ENCODE measurements at places on chromosomes 5 and 9.

DNA sequence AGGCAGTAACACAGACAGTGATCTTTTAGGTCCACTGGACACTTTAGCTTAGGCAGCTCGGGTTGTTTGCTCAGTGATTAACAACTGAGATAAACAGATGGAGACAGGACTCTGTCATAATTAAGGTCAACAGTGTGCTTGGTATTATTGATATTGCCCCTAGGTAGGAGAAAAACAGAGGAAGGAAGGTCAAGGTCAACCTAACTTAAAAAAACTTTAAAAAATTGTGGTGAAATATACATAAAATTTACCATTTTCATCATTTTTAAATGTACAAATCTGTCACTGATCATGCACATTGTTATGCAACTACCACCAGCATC, 2.1 kb upstream of the HSPA4 start:
- DNase-seq = no peak

GRCh38 chr5:14850419-14851049, 21.0 kb downstream of the ANKH start:
- no peak for DNase-seq

- DNase-seq = no peak
These were observed 586.7 kb upstream of the TUSC1 start for GRCh38 chr9:26264709-26265601.

DNA sequence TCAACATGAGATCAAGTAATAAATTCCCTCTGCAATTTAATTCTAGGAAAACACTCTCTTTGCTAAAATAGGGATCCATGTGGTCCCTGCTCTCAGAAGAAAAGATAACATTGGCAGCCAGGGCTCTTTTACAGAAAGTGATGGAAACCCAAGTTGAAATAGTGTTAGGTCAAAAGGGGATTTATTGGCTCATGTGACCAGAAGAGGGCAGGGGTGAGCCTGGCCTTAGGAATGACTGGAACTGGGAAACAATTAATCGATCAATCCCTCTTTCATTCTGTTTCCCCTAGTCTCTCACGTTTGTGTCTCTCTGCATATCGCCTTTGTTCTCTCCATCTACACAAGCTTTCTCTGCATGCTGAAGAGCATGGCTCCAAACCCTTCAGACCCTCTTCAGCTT, 58.3 kb upstream of the ALDH1B1 start:
- DNase-seq = no peak

- DNase-seq = no peak
These were observed 48.2 kb downstream of the RXRA start for GRCh38 chr9:134374301-134375010.

- no peak for DNase-seq
These were observed 44.8 kb upstream of the RNF130 start for GRCh38 chr5:180116077-180116999.

GRCh38 chr9:136019041-136019680, 58.0 kb upstream of the UBAC1 start:
- DNase-seq = no peak

- no peak for DNase-seq
These were observed 39.9 kb downstream of the GDNF start for GRCh38 chr5:37799865-37800421.

DNA sequence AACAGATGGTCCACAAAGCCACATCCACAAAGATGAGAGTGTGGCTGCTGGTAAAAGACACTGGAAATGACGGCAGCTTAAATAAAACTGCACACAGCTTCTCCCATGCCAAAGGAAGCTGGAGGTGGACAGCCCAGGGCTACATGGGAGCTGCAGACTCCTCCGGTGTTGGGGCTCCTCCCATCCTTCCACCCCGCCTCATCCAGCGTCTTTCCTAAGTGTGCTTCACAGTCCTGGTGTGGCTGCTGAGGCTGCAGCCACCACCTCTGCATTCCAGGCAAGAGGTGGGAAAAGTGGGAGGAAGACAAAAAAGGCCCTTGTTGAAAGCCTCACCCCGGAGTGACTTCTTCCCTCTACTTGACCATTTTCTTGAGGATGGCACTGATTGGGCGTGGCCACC, 37.0 kb upstream of the IRX4 start:
- no peak for DNase-seq

DNA sequence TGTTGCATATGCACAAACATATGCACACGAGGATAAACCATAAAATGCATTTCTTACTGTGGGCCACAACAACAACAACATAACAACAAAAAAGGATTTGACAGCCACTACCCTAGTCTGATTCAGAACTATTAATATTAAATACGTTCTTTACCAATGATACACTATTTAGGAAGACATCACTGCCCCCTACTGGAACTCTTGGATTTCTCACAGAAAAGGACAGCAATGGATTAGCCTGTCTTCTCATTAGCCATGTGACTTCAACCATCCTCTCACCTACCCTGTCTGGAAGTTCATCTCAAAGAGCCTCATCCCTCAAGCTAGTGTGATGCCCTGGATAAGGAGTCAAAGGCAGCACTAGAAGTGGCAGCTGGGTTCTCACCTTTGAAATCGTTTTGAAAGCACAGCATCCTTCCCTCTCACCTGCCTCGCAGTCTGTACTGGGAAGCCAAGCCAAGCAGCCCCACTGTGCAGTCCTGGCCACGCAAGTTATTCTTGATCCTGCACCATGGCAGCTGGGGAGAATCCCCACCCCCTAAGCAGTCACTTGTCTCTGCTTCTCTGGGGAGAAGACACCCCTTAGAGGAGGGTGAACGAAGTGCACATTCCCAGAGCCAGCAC, 64.6 kb downstream of the SH3TC2 start:
- no peak for DNase-seq

GRCh38 chr9:134251296-134252069, 74.8 kb upstream of the RXRA start:
- DNase-seq = no peak

- no peak for DNase-seq
These were observed 9.9 kb upstream of the PCSK5 start for GRCh38 chr9:75880618-75881017.

GRCh38 chr9:90839183-90839728, 37.6 kb downstream of the SYK start:
- DNase-seq = no peak

GRCh38 chr5:78979909-78980308, 5.2 kb downstream of the ARSB start:
- no peak for DNase-seq

DNA sequence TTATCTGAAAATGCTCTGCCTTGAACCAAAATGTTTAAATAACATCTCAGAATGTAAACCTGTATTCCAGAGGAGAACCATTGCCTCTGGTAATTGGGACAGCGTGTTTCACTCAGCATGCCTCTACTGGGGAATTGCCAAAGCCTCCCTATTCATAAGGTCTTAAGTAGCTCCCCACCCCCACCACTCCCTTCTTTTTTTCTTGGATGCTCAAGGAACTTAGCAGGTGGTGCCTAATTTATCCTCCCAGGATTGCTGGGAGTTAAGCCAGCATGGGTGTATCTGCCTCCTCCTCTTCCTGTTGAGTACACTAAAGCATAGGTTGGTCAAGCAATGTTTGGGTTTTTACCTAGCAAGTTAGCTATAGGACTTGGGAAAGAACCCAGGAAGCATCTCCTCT, 220.2 kb downstream of the DMAC1 start:
- DNase-seq = no peak

- DNase-seq = no peak
These were observed 479.5 kb upstream of the PAPPA start for GRCh38 chr9:115674091-115674490.

DNA sequence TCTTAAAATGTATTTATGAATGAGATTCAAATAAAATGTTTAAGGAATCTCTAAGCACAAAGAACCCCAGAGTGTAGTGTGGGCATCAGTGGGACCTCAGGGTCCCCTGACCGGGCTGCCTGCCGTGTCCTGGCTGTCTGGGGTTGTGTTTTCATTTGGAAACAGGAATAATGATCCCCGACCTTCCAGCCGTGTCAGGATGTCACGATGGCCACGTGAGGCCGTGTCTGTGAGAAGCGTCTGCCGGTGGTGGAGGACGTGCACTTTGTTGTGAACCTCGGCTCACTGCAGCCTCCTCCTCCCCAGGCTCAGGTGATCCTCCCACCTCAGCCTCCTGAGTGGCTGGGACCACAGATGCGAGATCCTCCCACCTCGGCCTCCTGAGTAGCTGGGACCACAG, 4.3 kb downstream of the TRAF2 start:
- DNase-seq = no peak

GRCh38 chr5:10502578-10502977, 60.9 kb downstream of the ROPN1L start:
- DNase-seq = no peak

- DNase-seq = no peak
These were observed 10.9 kb downstream of the SHOC1 start for GRCh38 chr9:111783857-111784256.

DNA sequence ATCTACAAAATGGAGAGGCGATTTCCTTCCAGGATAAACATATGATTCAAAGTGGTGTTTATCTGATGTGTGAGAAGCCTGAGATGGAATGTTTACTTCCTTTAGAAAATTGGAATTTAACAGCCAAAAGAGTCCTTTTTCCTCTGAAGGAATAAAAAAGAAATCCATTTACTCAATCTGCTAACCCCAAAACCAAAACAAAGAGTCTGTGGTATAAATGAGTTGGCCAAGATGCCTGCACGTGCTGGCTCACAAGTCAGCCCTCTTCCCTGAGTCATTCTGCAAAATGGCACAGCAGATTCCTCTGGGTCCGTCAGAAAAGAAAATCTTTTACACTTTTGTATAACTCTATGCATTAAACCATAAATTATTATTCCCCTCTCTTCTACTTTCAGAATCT, 60.8 kb downstream of the EBF1 start:
- no peak for DNase-seq

DNA sequence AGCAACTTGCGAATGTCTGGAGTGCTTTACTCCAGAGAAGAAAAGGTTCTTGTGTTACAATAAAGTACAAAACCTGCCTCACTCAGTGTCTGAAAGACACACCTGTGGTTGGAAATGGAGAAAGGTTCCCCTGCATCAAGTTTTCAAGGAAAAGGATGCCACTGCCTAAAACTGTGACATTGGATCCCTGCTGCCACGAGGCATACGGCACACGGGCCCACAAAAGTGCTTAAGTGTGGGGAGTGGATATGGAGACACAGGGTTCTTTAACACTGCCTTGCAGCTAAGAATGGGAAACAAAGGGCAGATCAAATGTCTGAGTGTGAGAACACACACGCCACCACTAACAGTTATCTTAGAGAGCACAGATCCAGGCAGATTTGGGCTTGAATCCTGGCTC, 75.0 kb downstream of the NIPSNAP3B start:
- DNase-seq = no peak

- no peak for DNase-seq
These were observed 1.5 kb downstream of the TLN1 start for GRCh38 chr9:35730486-35730854.

- no peak for DNase-seq
These were observed 1.4 kb downstream of the AKNA start for GRCh38 chr9:114386361-114386885.

- no peak for DNase-seq
These were observed 19.3 kb downstream of the MRPS27 start for GRCh38 chr5:72300590-72301339.

DNA sequence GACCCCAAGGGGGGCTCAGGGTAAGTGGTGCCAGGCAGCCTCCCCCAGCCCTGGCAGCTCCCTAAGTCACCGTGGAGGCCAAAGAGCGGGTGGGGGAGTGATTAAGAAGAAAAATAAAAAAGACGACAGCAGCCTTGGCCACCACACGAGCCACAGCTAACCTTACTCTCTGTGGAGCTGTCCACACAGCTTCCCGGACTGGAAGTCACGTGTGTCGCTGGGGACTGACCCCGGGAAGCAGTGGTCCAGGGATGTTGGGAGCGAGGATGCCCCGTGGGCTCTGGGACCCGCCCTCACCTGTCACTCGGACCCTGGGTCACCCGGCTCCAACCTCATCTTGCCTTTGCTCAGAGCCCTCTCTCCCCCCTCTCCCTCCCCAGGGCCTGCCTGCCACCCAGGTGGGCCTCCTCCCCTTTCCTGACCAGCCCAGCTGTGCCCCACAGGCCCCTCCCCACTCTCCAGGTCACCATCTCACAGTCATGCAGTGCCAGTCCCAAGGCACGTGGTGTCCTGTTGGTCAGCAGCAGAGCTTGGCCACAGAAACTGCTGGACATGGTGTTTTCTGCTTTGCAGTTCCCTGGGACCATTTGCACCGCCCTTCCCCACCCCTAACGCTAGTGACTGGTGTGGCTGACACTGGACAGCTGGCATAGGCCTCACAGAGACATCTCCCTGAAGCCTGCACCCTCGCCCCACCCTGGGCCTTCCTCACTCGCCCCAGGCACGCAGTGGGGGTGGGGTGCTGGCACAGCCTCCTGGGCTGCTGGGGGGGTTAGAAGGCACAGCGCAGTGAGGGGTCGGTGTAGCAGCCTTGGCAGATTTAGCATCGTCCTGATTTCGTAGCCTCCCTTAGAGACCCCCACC, 9.8 kb upstream of the EXOC3 start:
- no peak for DNase-seq

DNA sequence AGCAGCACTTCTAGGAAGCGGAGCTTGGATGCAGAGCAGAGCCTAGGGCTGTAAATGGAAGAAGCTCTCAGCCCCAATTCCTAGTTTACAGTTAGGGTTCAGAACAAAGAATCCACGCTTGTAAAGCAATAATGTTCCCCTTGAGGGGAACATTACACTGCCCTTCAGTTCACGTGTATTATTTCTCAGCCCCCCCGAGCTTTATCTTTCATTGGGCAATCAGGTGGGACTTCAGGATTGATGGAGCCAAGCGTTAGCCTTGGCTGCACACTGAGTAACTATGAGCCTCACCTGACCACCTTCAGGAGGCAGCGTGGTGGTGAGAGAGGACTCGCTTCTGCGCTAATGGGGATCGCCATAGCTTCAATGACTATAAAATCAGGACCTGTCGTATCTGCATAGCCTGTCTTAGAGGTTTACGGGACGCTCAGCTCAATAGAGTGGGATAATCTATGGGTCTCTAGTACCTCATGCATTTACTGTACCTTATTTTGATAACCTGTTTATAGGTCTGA, 157.0 kb upstream of the RASEF start:
- no peak for DNase-seq

- DNase-seq = no peak
These were observed 12.1 kb upstream of the SLC2A8 start for GRCh38 chr9:127384901-127385300.

GRCh38 chr9:116604251-116604650, 82.9 kb upstream of the TRIM32 start:
- DNase-seq = no peak

Data from stimulated activated CD4-positive, alpha-beta T cell treated with anti-CD3 and anti-CD28 coated beads, Interleukin-12 subunit alpha, Interleukin-12 subunit beta, amount 100 ng/mL, for 24 hours (primary cell).